ENCODE measurements at places on chromosomes 5 and 9.

DNA sequence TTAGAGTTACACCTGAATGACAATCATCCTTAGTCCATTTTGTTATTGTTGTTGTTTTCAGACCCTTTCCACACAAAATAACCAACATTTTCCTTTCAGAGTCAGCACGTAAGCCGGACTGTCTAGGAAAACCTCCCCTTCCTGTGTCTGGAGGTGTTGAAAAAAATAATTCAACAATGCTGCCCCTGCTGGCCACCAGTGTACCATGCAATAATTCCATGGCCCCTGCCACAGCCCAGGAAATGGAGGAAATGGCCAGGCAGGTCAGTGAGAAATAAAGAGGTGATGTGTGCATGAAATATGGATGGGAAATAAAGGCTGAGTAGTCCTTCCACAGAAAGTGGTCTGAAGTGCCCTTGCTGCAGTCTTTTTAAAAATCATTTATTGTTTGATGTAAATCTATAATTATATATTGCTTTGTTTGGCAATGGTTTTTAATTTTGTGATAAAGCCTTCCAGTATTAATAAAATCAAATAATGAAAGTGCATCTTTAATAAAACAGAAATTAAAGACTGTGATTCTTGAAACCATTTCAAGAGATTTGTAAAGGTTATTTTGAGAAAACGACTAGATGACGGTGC lies 152.8 kb upstream of the PAPPA start:
- no peak overlapping the region for H3K27ac ChIP-seq
- no peaks in the 10 kb centered on the region for H3K4me1 ChIP-seq
- no peak for DNase-seq
- H3K4me3 ChIP-seq = no peak overlapping the region
- no peaks in the 10 kb centered on the region for H3K27me3 ChIP-seq

DNA sequence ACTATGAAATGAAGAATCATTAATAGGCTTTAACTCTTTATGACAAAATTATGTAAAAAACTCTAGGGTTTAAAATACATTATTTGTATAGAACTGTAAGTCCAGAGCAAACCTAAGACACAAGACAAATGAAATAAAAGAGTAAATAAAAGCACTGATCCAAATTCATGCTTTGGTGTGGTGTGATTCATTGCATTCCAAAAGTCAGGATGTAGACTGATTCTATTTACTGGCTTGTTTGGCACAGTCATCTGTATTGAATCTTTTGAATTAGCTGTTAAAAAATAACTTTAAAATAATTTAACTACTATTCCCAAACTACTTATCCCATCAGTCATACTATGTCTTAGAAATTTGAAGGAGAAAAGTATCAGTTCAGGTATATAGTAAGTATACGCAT lies 31.1 kb downstream of the IL4 start:
- H3K4me1 ChIP-seq = no peaks in the 10 kb centered on the region
- H3K27me3 ChIP-seq = no peaks in the 10 kb centered on the region
- H3K4me3 ChIP-seq = no peak overlapping the region
- H3K27ac ChIP-seq = no peak overlapping the region

- no peak overlapping the region for H3K4me3 ChIP-seq
- no peak for DNase-seq
- H3K27me3 ChIP-seq = peaks cover 15% of the 10 kb centered on the region
- H3K36me3 ChIP-seq = no peaks in the 10 kb centered on the region
- no peak overlapping the region for H3K27ac ChIP-seq
These were observed 38.2 kb upstream of the SPATA31E1 start for GRCh38 chr9:87844506-87844905.

DNA sequence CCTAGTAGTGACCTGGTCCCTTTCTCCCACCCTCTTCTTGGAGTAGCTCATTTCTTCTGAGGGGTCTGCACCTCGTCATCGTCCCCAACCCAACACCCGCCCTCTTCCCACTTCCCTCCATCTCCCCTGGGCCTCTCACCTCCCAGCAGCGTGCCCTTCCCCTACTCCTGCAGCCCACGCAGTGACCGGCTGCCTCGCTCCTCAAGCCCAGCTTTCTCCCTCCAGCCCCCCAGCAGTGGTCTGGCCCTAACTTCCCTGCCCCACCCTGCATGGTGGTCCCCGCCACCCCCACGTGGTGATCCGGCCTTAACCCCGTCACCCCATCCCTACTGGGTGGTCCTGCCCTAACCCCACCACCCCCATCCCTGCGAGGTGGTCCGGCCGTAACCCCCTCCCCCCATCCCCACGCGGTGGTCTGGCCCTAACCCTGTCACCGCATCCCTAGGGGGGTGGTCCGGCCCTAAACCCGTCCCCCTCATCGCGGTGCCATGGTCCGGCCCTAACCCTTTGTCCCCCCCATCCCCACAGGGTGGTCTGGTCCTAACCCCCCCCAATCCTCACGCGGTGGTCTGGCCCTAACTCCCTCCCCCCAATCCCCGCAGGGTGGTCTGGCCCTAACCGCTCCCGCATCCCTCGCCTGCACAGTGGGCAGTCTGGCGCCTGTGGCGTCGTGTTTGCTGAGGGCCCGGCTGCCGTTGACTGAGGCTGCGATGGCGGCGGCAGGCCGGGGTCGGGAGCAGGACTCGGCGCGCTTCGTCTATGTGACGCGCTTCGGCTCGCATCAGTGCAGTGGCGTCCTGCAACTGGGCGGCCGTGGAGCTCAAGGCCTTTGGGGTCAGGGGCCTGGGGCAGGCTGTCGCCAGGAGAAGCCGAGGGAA lies at the start of gene C5orf47:
TSS of gene C5orf47 (plus strand) at position 617 of the 878 bp plus-strand sequence. CDS start at position 711, 94 bp downstream.
- no peaks in the 10 kb centered on the region for H3K4me1 ChIP-seq
- no peak within 1 kb of the TSS for H3K27ac ChIP-seq
- DNase-seq = no peak

- H3K4me1 ChIP-seq = no peaks in the 10 kb centered on the region
- H3K27ac ChIP-seq = no peak overlapping the region
- no peak overlapping the region for H3K4me3 ChIP-seq
- no peak for DNase-seq
- peaks cover 63% of the 10 kb centered on the region for H3K27me3 ChIP-seq
- no peaks in the 10 kb centered on the region for H3K36me3 ChIP-seq
These were observed 10.3 kb upstream of the RANBP3L start for GRCh38 chr5:36311956-36312355.

DNA sequence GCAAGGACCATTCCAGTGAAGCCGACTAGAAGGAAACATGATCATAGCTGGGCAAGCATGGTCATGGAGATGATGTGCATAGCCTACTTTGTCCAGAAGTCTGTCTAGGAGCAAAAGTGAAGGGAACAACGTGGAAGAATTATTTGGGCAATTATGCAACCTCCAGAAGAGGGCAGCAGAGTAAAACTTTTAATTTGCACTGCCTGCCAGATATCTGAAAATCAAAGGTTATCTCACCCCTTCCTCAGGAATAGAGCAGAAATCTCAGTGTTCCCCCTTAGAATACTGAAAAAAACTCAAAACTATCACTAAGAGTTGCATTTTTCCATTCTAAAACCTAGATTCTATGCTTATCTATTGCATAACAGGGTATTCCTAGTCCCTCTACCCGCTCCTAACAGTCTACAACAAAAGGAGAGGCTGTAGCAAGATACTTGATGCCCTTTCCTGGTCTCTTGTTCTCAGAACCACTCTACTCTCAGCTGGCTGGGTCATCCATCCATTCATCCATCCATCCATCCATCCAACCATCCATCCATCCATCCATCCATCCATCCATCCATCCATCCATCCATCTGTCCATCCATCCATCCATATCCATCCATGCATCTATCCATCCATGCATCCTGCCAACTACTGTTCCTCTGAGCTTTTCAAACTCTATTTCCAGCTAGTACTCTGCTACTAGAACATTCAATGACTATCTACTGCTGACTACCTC lies 8.4 kb upstream of the SETD9 start:
- no peaks in the 10 kb centered on the region for H3K4me1 ChIP-seq
- H3K36me3 ChIP-seq = peaks cover 3% of the 10 kb centered on the region
- no peak for DNase-seq

DNA sequence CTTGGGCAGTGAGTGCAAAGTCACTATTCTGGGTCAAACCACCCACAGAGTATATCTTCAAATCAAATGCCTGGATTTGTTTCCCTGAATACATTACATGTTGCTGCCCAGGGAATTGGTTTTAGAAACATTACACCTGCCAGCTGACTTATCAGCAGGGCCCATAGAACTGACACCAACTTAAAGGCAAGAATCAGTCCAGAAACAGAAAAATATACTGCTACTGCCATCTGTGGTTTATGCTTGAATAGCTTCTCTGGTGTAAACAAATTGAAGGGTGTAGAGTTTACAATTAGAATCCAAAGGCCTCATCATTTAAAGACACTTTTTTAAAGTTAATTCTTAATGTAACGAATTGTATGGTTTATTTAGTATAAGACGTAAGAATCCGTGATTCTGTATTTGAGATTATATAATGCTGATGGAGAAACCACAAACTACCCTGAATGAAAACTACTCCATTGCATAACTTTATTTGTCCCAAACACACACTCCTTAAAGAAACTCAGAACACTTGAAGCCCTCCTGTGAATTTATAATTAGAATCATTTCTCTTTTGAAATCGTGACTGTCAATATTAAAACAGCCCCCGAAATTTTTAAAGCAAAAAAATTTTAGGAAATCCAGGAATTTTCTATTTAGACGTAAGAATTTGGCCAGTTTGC lies 6.2 kb downstream of the NR6A1 start:
- peaks cover 8% of the 10 kb centered on the region for H3K4me1 ChIP-seq
- peaks cover 3% of the 10 kb centered on the region for H3K36me3 ChIP-seq
- H3K27me3 ChIP-seq = peaks cover 86% of the 10 kb centered on the region
- no peak for DNase-seq
- no peak overlapping the region for H3K4me3 ChIP-seq

DNA sequence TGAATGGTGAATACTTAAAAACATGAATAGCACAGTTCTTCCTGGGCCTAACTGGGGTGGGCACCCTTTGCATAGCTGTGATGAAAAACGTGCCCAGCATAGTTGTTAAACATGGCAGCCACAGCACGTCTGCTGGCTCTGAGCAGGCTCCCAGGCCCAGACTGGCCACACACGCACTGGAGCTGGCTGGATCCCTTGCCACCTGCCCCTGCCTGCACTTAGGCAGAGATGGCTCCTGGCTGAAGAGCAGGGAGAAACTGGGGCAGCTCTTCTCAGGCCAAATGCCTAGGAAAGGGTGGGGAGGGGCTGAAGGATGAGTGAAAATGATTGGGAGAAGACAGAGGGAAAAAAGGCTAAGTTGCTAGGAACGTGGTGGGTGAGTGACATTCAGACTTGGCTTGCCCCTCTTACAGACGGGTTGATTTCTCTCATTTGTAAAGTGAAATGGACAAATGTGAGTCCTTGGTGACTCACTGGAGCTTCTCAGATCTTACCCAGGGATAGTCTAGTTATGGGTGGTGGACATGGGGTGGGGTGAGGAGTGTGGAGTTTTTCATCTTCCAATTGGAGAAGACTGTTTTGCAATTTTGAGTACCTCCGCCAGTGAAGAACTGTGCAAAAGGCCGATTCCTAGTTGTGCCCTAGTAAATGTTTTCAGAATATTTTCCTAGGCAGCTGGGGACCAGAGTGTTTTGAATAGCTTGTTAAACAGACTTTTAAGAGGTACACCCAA lies 42.4 kb downstream of the TRIO start:
- H3K36me3 ChIP-seq = no peaks in the 10 kb centered on the region
- no peaks in the 10 kb centered on the region for H3K4me1 ChIP-seq
- no peak overlapping the region for H3K27ac ChIP-seq
- peaks cover 8% of the 10 kb centered on the region for H3K27me3 ChIP-seq
- no peak overlapping the region for H3K4me3 ChIP-seq

DNA sequence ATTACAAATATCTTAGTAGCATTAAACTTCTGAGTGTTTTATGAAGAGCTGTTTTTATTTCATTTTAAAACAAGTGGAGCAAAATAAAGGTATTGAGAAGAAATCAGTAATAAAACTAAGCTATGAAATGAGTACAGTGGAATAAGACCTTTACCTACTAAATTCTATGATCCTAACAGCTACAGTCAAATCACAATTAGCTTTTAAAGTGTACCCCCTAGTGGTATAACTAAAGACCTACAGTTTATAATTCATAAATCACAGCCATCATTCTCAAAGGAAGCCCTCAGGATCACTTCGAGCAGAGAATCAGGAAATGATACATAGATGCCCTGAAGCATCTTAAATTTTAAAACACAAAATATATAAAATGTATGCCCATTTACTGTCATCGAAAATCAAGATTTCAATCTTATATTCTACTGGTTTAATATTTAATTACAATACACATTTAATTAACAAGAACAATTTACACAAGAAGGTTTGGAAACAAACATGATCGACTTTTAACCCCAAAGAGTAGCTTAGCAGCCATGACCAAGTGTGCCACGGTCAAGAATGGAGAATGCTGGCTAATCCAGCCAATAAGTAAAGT lies 12.3 kb downstream of the CCNH start:
- H3K4me3 ChIP-seq = no peak overlapping the region
- H3K4me1 ChIP-seq = peaks cover 10% of the 10 kb centered on the region
- peaks cover 74% of the 10 kb centered on the region for H3K36me3 ChIP-seq
- DNase-seq = no peak
- no peak overlapping the region for H3K27ac ChIP-seq

GRCh38 chr5:80958616-80959015 lies 1.5 kb upstream of the RASGRF2 start:
- H3K4me3 ChIP-seq = no peak overlapping the region
- H3K36me3 ChIP-seq = peaks cover 2% of the 10 kb centered on the region
- peaks cover 30% of the 10 kb centered on the region for H3K4me1 ChIP-seq
- no peak overlapping the region for H3K27ac ChIP-seq
- no peak for DNase-seq

Data from central memory CD8-positive, alpha-beta T cell (primary cell).